ENCODE measurements at places on chromosomes 7 and 10.

DNA sequence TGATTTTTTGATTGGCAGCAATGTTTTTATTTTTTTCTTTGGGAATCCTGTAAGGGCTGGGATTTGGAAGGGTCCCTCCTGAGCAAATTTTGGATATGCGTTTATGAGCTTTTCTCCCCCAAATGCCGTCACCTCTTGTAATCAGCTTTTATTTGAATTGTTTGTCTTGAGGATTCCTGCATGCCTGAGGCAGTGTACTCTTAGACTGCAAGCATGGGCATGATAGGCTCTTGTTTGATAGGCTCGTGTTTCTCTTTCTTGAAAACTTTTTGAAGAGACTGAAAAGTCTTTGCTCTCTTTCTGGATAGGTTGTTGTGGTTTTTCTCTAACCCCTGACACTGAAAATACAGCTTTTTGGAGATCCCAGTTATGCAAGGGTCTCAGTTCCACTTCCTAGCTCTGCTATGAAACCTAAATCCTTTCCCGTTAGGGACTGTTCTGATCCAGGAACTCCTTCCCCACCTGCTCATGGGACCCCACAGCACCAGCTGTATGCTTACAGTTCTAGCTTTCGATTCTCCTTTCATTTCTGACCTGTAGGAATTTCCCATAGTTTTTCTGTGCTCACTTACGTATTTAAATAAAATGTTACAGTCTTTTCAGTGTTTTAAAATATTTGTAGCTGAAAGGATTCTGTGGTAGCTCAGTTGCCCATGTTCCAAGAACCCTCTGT is 17.2 kb downstream of the TSPAN13 start:
- no peak for DNase-seq

- no peak for DNase-seq
Observed at GRCh38 chr10:98778277-98778759, 331.6 kb upstream of the HPS1 start.

DNA sequence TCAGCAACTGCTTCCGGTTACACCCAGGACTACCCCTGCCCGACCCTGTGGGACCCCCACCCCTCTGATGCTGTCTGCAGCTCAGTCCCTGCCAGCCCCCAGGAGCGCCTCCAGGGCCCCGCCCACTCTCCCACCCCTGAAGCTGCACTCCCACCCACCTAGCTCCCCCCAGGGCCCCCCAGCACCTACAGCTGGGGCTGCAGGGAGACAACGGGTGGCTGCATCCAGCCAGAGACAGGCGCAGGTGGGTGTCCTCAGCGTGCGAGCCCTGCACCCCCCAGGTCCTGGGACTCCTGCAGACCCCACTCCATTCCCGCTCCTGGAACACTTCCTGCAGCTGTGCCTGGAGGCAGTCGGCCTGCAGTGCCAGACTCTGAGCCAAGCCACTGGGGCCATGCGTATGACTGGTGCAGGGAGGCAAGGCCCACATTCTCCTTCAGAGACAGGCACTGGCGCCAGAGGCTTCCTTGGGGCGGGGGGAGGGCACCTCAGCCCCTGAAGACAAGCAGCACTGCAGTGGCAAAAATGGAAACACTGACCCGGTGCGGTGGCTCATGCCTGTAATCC is 6.1 kb downstream of the CYP2W1 start:
- DNase-seq: no peak

- no peak for DNase-seq
Observed at GRCh38 chr10:118827466-118828155, 72.8 kb upstream of the CACUL1 start.

DNA sequence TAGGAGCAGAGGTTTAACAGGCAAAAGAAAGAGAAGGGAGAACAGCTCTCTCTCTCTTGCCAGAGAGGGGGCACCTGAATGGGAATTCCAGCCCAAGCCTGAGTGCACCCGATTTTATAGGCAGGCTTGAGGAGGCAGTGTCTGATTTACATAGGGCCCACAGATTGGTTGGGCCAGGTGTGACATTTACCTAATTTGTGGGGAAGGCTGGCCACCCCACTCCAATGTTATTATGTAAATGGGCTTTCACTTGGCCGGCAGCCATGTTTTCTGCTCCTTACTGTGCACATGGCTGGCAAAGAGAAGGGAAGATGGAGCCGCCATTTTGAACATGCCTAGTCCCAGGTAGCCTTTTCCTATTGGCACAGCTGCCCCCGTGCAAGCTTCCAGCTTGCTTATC is 735.5 kb upstream of the AUTS2 start:
- DNase-seq: no peak

- peak; percentile 76 for DNase-seq
Observed at GRCh38 chr7:7956531-7957128, 12.0 kb upstream of the GLCCI1 start.

- DNase-seq: no peak
Observed at GRCh38 chr10:55641601-55642000, 719.5 kb downstream of the ZWINT start.

GRCh38 chr7:92729172-92729571 is 107.2 kb downstream of the CDK6 start:
- no peak for DNase-seq

- no peak for DNase-seq
Observed at GRCh38 chr10:34155812-34156211, 659.3 kb downstream of the PARD3 start.

All from lung (tissue), 17 donors.